Activated CD4-positive, alpha-beta memory T cell treated with anti-CD3 and anti-CD28 coated beads for 36 hours (primary cell): ENCODE measurements at places on chromosomes 11 and 22. TPM values are rescaled to one million over a fixed set of nuclear protein-coding genes. Genes with fewer than 3 reads are reported as not detected.

Gene TPBGL
- total RNA-seq: 0.07 TPM

Gene OR1S1
- total RNA-seq: not detected

Gene ELMOD1
- total RNA-seq: 0.12 TPM

Gene SYT13
- not detected for total RNA-seq

Gene BRSK2
- total RNA-seq: 0.46 TPM

Gene YPEL4
- 0.73 TPM for total RNA-seq

Gene DTX4
- total RNA-seq: 0.05 TPM

Gene FZD4
- total RNA-seq: 0.33 TPM
